Stimulated activated CD4-positive, alpha-beta T cell treated with anti-CD3 and anti-CD28 coated beads, TNF-alpha, amount 100 ng/mL, for 48 hours (primary cell): ENCODE measurements at places on chromosomes 12 and 14.

DNA sequence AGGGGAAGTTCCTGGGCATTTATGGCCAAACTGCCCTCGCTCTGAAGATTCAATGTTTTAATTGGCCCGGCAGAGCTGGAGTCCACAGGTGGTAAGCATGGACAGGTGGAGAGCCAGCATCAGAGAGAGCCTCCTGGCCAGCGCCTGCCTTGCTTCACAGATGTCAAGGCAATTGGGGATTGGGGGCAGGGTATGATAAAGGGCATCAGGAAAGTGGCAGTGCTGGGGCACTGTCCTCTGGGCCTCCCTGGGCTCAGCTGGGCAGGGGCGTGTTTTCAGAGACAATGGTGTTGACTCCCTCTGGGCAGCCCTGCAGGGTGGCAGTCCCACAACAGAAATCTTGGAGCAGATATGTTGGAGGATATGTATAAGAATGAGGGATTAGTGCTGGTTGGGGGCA lies 237.3 kb downstream of the CACNA1C start:
- DNase-seq = no peak

- DNase-seq = no peak
Measured at GRCh38 chr14:65780566-65780965, 368.0 kb downstream of the FUT8 start.

DNA sequence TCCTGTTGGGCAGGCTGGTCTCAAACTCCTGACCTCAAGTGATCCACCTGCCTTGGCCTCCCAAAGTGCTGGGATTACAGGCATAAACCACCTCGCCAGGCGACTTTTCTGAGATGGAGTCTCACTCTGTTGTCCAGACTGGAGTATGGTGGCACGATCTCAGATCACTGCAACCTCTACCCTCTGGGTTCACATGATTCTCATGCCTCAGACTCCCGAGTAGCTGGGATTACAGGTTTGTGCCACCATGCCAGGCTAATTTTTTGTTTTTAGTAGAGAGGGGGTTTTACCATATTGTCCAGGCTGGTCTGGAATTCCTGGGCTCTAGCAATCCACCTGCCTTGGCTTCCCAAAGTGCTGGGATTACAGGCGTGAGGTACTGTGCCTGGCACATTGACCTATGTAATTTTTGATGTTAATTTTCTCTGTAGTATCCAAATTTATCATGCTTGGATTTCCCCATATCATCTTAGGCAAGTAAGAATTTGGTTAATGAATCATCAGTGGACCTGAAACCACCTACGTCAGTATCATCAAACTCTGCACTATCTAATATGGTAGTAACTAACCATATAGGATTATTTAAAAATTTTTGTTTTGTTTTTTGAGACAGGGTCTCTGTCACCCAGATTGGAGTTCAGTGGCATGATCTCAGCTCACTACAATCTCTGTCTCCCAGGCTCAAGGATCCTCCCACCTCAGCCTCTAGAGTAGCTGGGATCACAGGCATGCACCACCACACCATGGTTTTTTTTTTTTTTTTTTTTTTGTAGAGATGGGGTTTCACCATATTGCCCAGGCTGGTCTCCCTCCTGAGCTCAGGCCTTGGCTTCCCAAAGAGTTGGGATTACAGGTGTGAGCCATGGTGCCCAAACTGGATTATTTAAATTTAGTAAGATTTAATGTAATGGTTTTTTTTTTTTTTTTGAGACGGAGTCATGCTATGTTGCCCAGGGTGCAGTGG lies 11.9 kb upstream of the ATP5F1B start:
- DNase-seq = no peak

DNA sequence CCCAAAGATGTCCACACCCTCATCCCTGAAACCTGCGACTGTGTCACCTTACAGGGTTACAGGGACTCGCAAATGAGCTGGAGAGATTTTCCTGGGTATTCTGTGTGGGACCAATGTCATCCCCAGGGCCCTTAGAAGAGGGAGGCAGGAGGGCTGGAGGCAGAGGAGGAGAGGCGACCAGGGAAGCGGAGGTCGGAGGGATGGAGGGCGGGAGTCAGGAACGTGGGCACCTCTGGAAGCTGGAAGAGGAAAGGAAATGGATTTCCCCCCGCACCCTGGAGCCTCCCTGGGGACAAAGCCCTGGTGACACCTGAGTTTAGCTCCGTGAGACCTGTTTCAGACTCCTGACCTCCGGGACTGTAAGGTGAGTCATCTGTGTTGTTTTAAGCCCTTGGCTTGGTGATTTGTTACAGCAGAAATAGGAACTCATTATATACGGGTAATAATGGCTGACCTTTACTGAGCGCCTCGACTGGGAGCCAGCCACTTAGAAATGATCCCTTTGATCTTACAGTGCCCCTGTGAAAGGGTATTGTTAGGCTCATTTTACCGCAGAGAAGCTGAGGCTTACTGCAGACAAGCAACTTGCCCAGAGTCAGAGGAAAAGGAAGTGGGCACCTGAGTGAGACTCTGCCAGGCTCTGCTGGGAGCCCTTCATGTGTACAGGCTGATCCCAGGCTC lies 29.3 kb upstream of the FZD10 start:
- no peak for DNase-seq

DNA sequence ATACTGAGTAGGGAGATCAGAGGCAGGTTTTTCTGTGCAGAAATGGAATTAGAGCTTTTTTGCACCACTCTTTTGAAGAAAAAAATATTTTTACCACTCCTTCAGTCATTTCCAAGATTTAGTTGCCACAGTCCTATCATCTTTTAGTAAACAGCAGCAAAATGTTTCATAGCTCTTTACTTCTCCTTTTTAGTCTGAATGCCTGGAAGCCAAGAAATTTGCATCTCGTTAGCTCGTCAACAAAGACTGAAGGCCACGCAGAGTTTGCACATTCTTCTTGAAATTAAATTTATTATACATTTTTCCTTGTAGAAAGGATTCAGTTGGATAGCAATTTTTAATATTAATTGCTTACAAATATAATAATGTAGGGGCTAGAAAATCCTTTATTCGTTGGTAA lies 544.5 kb upstream of the ATP2B1 start:
- no peak for DNase-seq

DNA sequence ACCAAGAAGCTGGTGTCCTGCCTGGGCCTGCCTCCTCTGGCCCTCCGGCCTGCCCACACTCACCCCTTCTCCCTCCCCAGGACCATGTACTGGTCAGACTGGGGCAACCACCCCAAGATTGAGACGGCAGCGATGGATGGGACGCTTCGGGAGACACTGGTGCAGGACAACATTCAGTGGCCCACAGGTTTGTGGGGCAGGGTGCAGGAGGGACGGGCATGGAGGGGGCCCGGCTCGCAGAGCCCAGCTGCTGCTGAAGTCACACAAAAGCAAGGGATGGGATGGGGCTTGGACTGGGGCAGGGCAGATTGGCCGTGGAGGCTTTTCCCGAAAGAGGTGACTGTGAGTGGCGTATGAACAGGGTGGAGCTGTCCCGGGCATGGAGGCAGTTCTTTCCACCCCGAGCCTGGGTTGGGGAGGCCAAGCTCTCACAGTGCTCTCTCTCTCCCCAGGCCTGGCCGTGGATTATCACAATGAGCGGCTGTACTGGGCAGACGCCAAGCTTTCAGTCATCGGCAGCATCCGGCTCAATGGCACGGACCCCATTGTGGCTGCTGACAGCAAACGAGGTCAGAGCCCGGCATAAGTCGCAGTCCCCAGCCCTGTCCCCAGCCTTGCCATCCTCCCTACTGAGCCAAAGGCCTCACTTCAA lies 7.8 kb upstream of the NXPH4 start:
- DNase-seq = no peak
